Fibroblast of skin of right biceps (primary cell): ENCODE measurements at places on chromosomes 2 and 18.

GRCh38 chr2:228802181-228803071 is 468.7 kb downstream of the PID1 start:
- DNase-seq: no peak

DNA sequence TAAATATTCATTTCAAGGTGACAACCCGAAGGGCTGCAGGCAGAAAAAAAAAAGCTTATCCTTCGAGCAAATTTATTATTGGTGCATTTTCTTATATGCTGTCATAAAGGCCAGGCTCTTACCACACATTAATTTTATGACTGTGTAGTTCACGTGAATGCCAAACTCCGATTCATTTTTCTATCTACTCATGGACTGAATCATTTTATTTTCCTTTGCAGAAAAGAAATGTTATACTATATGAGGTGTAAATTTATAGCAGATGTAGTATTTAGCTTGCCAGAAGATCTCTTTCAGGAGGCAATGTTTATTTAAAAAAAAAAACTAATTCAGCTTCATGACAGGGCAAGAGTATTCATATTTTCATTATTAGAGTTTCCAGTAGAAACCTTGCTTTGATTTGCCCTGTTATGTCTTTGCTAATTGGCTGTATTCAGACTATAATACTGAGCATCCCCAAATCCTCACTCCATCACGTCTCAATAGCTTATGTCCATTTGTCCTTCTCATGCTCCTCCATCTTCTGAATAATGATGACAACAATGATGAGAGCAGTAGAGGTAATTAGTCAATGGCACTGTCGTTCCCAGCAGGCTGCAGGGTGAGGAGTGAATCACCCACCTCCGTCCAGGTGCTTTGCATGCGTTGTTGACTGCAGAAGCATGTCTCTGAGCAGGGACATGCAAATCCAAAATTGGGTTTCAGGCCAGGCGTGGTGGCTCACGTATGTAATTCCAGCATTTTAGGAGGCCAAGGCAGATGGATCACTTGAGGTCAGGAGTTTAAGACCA is 101.1 kb upstream of the RAB12 start:
- peak; percentile 72 for DNase-seq

GRCh38 chr2:55862246-55862645 is 61.3 kb downstream of the EFEMP1 start:
- DNase-seq: peak; percentile 96

DNA sequence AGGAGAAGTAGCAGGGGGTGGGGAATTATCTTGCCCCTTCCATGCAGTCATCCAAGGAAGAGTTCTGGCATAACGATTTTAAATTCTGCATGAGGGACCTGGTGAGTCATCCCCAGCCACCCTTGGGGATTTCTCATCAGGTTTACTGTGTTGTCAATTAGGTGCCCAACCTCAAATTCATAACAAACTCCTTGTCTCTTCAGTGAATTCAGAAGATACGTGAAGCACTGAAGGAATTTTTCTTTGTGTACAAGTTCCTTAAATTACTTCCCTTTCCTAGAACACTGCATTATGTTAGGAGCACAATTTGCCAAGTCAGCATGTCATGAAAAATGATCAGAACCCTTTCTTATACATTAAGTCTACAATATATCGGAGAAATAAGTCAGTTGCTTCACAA is 70.8 kb upstream of the NOSTRIN start:
- DNase-seq: peak; percentile 28

GRCh38 chr18:31624892-31625640 is 33.4 kb downstream of the TTR start:
- DNase-seq: no peak

- no peak for DNase-seq
Observed at GRCh38 chr2:61463769-61464475, 7.0 kb downstream of the USP34 start.

DNA sequence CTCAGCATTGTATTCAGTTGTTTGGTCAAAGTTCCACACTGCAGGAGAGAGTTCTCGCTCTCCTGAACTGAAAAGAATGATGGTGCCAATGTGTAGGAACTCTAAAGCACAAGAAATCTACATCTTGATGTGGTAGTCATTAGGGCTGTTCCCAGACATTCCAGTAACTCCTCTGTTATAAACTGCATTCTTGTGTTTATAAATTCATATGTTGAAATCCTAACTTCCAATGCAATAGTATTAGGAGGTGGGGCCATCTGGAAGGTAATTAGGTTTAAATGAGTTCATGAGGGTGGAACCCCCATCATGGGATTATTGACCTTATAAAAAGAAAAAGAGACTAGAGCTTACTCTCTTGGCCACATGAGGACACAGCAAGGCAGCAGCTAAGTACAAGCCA is 239.6 kb downstream of the CDH20 start:
- peak; percentile 58 for DNase-seq

- peak; percentile 5 for DNase-seq
Observed at GRCh38 chr2:170298115-170298514, 120.2 kb downstream of the MYO3B start.

DNA sequence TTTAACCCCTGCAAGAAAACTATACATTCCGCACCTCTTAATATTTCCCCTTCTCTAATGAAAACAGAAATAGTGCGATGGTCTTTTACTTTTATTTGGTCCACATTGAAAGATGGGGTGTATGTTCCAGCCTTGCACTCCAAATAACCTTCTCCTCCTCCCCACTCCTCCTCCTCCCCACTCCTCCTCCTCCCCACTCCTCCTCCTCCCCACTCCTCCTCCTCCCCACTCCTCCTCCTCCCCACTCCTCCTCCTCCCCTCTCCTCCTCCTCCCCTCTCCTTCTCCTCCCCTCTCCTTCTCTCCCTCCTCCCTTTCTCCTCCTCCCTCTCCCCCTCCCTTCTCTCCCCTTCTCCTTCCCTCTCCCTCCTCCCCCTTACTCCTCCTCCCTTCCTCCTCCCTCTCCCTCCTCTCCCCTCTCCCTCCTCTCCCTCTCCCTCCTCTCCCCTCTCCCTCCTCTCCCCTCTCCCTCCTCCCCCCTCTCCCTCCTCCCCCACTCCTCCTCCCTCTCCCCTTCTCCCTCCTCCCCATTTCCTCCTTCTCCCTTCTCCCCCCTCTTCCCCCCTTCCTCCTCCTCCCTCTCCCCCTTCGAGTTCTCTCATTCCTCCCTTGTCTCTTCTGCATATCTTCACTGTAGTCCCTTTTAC is 70.4 kb downstream of the ZNF532 start:
- DNase-seq: no peak

DNA sequence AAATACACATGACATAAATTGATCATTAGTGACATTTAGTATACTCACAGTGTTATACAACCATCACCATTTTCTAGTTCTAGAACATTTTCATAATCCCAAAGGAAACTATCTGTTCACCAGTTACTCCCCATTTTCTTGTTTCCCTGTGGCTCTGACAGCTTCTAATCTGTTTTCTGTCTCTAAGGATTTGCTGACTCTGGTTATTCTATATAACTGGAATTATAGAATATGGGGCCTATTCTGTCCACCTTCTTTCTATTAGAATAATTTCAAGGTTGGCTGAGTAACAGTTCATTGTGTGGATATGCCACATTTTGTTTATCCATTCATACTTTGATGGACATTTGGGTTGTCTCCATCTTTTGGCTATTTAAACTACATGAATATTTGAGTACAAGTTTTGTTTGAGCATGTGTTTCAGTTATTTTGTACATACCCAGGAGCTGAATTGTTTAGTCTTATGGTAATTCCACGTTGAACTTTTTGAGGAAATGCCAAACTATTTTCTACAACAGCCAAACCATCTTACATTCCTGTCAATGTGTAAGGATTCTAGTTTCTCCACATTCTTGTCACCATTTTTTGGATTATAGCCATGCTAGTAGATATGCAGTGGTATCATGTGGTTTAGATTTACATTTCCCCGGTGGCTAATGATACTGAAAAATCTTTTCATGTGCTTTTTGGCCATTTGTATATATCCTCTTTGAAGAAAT is 20.5 kb downstream of the KIAA1328 start:
- peak; percentile 92 for DNase-seq

GRCh38 chr2:152950126-152950525 is 231.7 kb downstream of the ARL6IP6 start:
- DNase-seq: peak; percentile 2

DNA sequence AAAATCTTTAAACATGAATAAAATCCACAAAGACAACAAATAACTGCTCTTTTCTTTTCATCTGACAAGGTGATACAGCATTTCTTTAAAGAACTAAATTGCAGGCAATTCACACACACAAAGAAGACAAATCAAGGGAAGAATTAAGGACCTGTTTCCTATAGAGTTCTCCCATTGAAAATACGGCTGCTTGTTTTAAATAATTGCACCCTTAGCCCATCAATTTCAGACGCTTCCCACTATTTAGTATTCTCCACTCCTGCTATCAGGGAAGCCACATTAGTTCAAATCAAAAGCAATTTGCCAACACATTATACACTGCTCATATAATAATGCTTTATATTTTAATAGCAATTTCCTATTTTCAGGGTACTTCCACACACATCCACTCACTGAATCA is 11.3 kb downstream of the CMPK2 start:
- DNase-seq: no peak

- DNase-seq: no peak
Observed at GRCh38 chr18:12012697-12013096, 31.4 kb downstream of the IMPA2 start.

DNA sequence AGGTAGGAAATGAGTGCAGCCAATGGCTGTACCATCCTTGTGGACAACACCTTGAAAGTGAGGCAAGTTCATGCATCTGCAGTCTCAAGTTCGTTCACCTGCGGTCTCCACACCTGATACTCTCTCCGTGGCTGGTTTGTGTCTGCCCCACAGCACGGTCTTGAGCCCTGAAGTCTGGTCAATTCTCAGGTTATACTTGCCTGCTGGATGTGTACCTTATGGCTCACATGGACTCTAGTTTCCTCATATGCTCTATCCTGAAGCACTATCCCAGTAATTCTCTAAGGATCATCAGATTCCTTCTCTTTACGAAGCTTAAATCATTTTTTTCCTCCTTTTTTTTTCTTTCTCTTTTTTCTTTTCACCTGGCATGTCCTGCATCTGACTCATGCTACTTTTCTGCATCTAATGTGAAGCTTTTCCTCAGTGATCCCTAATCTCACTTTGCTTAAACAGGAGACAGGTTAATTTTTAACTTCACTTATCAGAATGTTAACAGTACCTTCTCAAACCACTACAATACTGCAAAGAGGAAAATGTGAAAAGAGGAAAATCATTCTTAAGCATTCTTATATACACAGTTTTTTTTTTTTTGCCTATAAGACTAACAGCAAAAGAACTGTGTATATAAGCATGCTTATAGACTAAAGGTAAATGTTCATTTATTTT is 511.2 kb downstream of the SOX11 start:
- no peak for DNase-seq

DNA sequence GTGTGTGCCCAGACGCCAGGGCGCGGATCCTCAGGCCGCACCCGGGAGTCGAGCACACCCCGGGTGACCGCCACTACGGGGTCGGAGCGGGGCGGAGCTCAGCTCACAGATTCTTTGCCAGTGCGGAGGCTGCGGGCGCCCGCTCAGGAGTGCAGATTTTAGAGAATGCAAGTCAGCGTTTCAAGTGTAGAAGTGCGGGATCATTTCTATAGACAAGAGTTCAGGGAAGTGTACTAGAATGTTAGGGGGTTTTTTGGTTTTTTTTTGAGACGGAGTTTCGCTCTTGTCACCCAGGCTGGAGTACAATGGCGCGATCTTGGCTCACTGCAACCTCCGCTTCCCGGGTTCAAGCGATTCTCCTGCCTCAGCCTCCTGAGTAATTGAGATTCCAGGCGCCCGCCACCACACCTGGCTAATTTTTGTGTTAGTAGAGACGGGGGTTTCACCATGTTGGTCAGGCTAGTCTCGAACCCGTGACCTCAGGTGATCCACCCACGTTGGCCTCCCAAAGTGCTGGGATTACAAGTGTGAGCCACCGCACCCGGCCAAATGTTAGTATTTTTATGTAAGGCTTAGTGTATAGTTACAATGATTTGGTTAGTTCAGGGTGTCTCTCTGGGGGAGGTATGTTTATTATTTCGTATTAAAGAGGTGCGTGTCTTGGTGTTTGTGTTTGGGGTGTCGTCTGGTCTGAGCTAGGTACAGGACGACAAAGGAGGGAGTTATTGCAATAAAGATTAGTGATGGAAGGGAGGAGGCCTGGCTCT is 619 bp upstream of the FAM168B start:
- no peak for DNase-seq

DNA sequence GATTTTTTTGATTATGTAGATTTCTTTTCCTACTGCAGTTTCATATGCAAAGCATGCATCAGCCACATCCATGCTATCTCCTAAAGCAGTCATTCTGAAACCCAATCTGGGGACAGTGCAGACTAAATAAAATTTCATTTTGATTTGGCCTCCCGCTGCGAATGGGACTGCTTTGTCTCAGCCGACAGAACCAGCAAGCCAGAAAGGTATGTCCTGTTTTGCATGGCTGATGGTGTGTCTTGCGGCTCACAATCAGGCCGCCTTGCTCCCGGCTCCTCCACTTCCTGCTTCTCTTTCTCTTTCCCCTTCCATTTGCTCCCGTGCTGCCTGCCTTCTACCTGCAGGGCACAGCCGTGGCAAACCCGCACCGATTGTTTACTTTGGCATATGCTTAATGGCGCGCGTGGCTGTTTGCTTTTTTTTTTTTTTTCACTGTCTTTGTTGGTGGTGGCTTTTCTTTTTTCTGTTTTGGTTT is 419.6 kb upstream of the POU3F3 start:
- DNase-seq: peak; percentile 63

GRCh38 chr2:10507106-10507505 is 59.0 kb upstream of the ODC1 start:
- DNase-seq: no peak

DNA sequence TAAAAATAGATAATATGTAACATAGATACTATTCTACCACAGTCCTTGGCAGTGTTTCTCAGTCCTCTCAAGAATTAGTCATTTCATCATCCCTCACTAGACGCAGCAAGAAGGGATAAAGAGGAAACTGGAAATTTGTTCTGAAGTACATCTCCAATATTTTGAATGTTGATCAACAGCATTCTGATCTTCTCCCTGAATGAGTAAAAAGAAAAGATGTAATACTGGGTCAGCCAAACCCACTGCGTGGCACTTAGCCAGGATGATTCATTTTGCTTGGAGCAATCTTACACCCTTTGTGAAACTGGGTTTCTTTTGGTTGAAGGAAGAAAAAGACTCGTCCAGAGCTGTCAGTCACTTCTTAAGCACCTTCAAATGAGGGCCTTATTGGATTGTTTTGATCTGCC is 54.1 kb downstream of the TAF1B start:
- DNase-seq: peak; percentile 97

DNA sequence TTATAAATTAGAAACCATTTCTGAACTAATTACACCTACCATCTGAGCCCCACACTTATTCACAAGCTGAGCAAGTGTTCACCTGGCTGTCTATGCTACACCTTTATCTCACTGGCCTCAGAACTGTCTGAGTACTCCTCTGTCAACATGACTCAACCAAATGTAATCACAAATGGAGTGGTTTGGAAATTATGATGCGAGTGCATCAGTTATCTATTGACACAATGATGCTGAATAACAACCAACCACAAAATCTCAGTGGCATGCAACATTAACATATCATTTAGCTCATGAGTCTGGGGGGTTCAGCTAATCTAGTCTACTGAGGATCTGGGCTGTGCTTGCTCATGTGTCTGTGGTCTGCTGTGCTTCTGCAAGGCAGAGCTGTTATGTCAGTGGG is 184.2 kb upstream of the NXPH2 start:
- DNase-seq: peak; percentile 65

GRCh38 chr2:200003444-200003843 is 48.1 kb downstream of the MAIP1 start:
- peak; percentile 9 for DNase-seq
